ENCODE measurements at places on chromosomes 7 and 10. TPM values are rescaled to one million over a fixed set of nuclear protein-coding genes. Genes with fewer than 3 reads are reported as not detected.

DNA sequence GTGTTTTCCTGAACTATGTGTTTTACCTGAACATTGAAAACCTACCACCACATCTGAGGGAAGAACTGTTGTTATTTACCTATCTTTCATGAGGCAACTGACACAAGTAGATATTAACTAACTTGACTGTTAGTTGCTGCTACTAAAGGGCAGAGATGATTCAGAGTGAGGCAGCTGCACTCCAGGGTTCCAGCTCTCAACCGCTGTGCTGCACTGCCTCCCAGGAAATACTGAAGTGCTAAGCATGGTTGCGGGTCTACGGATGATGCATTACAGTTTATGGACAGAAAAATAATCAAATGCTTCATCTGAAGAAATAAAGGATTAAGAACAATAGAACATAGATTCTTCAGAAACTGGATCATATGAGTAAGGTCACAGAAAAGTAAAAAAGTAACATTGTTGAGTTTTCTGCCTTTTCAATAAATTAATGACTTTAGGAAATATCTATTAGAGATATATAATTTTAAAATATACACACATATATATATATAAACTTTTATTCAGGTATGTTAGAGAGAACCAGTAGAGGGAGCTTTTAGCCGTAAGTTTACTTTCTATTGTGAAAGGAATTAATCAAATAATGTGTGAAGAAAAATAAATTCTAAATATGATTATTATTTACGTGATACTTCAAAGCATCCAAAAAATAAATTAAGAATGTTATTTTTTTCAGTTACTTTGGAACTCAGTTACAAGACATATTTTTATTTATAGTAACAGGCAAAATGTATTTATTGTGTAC, 620.0 kb downstream of the CNTNAP2 start:
- no peaks in the 10 kb centered on the region for H3K27me3 ChIP-seq
- no peak overlapping the region for H3K4me3 ChIP-seq
- H3K36me3 ChIP-seq = no peaks in the 10 kb centered on the region
- no peak overlapping the region for H3K27ac ChIP-seq
- DNase-seq = no peak
- no peaks in the 10 kb centered on the region for H3K4me1 ChIP-seq

DNA sequence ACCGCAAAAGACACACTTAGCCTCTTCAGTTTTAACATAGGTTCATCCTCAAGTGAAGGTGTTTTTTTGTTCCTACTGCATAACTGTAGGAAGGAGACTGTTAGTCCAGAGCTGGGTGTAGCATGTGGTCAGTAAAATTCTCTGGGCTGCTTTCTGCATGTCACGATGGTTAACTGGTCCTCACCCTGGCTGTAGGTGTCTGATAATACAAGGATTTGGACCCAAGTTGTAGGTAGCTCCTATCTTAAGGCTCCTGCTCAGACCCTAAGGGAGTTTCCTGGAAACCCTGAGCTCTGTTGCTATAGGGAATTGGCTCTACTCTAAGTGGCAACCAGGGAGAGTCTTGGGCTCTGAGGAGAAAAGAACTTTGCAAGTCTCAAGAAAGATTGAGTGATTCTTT, 112.9 kb downstream of the SAMD9 start:
- H3K4me1 ChIP-seq = no peaks in the 10 kb centered on the region
- H3K27me3 ChIP-seq = peaks cover 13% of the 10 kb centered on the region
- H3K36me3 ChIP-seq = no peaks in the 10 kb centered on the region
- H3K27ac ChIP-seq = no peak overlapping the region
- H3K4me3 ChIP-seq = no peak overlapping the region

- peaks cover 2% of the 10 kb centered on the region for H3K4me1 ChIP-seq
- H3K36me3 ChIP-seq = no peaks in the 10 kb centered on the region
- no peak for DNase-seq
- H3K4me3 ChIP-seq = no peak overlapping the region
- H3K27me3 ChIP-seq = peaks cover 30% of the 10 kb centered on the region
Observed at GRCh38 chr10:2924431-2924830, 142.9 kb upstream of the PFKP start.

GRCh38 chr7:36116347-36117202, 36.5 kb upstream of the EEPD1 start:
- no peak overlapping the region for H3K4me3 ChIP-seq
- H3K27me3 ChIP-seq = no peaks in the 10 kb centered on the region
- DNase-seq = peak; percentile 18
- H3K36me3 ChIP-seq = no peaks in the 10 kb centered on the region
- peaks cover 9% of the 10 kb centered on the region for H3K4me1 ChIP-seq
- H3K27ac ChIP-seq = peak overlapping the region; percentile 70

DNA sequence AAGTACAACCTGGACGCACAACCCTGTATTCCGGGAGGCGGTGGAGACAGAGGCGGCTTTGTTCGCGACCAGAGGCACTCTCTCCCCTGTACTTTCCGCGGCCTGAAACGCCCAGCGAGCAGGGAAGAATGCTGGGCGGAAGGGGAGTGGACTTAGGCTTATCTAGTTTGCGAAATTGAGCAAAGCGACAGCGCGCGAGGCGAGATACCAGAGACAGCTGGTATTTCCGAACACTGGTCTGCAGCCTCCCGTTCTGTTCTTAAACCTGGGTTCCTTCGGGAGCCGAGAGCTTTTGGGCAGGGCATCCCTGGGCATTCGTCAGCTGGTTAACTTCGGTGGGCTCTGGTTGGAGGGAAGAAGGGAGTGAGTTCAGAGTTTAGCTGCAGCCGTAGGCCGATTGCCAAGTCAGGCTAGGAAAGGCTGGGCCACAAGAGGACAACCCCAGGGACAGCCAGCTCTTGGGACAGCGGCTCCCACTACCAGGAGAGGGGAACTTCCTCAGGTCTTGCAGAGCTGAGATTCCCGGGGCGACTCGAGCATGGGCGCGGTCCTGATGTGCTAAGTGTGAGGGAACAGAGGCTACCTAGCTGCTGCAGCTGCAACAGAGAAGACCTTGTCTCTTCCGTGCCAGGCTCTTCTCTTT, 3.9 kb downstream of the HMX3 start:
- peaks cover 17% of the 10 kb centered on the region for H3K4me1 ChIP-seq
- H3K27me3 ChIP-seq = peaks cover 85% of the 10 kb centered on the region
- peak overlapping the region; percentile 92 for H3K27ac ChIP-seq
- no peaks in the 10 kb centered on the region for H3K36me3 ChIP-seq
- DNase-seq = no peak
- peak overlapping the region; percentile 66 for H3K4me3 ChIP-seq

DNA sequence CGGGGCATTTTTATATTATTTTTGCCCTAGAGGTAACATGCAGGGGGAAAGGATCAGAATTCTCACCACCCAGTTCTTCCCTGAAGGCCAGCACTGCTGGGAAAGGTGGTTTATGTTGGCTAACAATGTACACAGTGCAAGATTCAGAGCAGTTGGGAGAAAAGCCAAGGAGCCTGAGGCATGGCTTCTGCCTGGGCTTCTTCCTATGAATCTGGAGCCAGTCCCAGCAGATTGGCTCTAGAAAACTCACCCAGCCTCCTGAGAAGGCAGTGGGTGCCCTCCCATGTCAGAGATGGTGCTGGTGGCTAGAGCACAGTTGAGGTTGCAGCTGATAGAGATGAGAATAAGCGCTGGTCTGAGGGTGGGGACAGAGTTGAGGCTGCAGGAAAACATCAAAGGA, 44.7 kb upstream of the GPR26 start:
- no peak overlapping the region for H3K4me3 ChIP-seq
- DNase-seq = no peak
- no peaks in the 10 kb centered on the region for H3K36me3 ChIP-seq
- no peaks in the 10 kb centered on the region for H3K4me1 ChIP-seq
- peaks cover 37% of the 10 kb centered on the region for H3K27me3 ChIP-seq
- H3K27ac ChIP-seq = no peak overlapping the region

DNA sequence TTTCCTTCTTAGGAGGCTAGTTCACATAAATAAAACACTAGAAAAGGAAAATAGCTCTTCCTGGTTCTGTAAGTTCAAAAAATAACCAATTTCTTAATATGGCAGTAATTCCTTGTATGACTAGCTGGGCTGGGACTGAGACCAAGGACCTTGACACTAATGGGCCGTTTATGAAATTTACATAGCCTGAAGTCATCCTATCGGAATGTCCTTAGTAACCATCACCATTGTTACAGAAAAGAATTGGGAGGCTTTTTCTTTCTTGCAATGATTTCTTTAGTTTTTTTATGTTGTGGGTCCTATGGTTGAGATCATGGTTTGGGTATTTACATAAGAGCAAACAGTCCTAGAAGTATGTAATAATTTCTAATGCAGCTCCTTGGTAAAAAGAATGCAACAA, 87.1 kb upstream of the HDAC9 start:
- no peaks in the 10 kb centered on the region for H3K36me3 ChIP-seq
- H3K27ac ChIP-seq = no peak overlapping the region
- no peaks in the 10 kb centered on the region for H3K27me3 ChIP-seq
- H3K4me1 ChIP-seq = peaks cover 2% of the 10 kb centered on the region
- no peak for DNase-seq

DNA sequence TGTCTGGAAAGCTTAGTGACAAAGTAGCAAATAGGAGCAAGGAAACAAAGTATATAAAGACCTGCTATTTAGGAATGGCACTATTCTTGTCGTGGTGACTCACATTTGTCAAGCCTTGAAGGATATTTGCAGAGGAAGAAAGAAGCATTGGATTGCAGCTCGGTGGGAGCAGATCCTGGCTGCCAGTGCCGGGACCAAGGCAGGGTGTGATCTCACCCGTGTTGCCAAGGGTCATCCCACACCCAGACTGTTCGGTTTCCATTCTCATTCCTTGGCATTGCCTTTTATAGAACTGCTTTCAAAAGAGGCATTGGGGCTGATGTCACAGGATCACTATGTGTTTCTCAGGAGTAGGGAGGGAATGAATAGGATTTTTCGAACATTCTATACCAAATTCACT, 176.2 kb downstream of the GALNT17 start:
- no peaks in the 10 kb centered on the region for H3K36me3 ChIP-seq
- peaks cover 2% of the 10 kb centered on the region for H3K4me1 ChIP-seq
- H3K27me3 ChIP-seq = no peaks in the 10 kb centered on the region
- no peak overlapping the region for H3K4me3 ChIP-seq
- DNase-seq = no peak

GRCh38 chr7:2071133-2071832, 161.5 kb downstream of the MAD1L1 start:
- no peaks in the 10 kb centered on the region for H3K36me3 ChIP-seq
- H3K27ac ChIP-seq = no peak overlapping the region
- no peak overlapping the region for H3K4me3 ChIP-seq
- no peak for DNase-seq

DNA sequence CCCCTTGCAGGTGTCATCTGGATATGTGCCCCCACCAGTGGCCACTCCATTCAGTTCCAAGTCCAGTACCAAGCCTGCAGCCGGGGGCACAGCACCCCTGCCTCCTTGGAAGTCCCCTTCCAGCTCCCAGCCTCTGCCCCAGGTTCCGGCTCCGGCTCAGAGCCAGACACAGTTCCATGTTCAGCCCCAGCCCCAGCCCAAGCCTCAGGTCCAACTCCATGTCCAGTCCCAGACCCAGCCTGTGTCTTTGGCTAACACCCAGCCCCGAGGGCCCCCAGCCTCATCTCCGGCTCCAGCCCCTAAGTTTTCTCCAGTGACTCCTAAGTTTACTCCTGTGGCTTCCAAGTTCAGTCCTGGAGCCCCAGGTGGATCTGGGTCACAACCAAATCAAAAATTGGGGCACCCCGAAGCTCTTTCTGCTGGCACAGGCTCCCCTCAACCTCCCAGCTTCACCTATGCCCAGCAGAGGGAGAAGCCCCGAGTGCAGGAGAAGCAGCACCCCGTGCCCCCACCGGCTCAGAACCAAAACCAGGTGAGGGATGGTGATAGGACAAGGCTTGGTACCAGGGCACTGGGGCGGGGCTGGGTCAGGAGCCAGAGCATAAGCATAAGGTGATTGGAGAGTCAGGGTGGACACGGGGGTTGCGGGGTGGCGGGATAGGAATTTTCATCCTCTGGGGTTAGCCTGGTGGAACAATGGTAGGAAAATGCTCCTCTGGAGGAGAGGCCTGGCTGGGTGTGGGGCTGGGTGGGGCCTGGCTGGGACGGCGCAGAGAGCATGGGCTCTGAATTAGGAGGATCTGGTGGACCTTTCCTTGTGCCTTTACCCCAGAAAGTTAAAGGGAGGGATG, 1.9 kb downstream of the ZYX start:
- H3K4me1 ChIP-seq = peaks cover 19% of the 10 kb centered on the region
- no peak overlapping the region for H3K27ac ChIP-seq
- DNase-seq = no peak
- peak overlapping the region; percentile 72 for H3K4me3 ChIP-seq
- H3K36me3 ChIP-seq = no peaks in the 10 kb centered on the region

GRCh38 chr10:23981520-23982309, 227.2 kb upstream of the KIAA1217 start:
- H3K4me3 ChIP-seq = no peak overlapping the region
- H3K36me3 ChIP-seq = no peaks in the 10 kb centered on the region
- no peaks in the 10 kb centered on the region for H3K27me3 ChIP-seq
- peaks cover 20% of the 10 kb centered on the region for H3K4me1 ChIP-seq
- DNase-seq = no peak

GRCh38 chr7:110881721-110882120, 209.2 kb upstream of the LRRN3 start:
- H3K27me3 ChIP-seq = no peaks in the 10 kb centered on the region
- no peaks in the 10 kb centered on the region for H3K36me3 ChIP-seq
- no peak overlapping the region for H3K27ac ChIP-seq

- H3K36me3 ChIP-seq = no peaks in the 10 kb centered on the region
- DNase-seq = no peak
- peaks cover 7% of the 10 kb centered on the region for H3K4me1 ChIP-seq
- H3K4me3 ChIP-seq = no peak overlapping the region
Observed at GRCh38 chr10:88926566-88927415, 25.8 kb downstream of the ACTA2 start.

- H3K27ac ChIP-seq = no peak overlapping the region
- peaks cover 45% of the 10 kb centered on the region for H3K27me3 ChIP-seq
- DNase-seq = no peak
- H3K36me3 ChIP-seq = no peaks in the 10 kb centered on the region
- peaks cover 4% of the 10 kb centered on the region for H3K4me1 ChIP-seq
Observed at GRCh38 chr7:128940494-128941322, 3.0 kb downstream of the IRF5 start.

DNA sequence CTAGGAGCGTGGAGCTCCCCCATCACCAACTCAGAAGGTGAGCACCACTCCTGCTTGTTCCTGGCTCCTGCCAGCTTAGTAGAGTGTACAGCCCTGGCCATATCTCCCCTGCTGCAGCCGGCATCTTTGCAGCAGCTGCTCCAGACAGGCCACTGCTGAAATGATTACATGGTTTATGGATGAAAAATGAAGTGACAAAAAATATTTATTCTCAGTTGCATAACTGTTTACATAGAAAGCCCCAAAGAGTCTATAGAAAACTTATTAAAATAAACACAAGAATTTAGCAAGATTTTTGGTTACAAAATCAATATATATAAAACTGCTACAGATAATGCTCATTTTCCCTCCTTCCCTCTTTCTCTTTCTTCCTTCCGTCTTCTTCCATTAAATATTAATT, 27.2 kb downstream of the C10orf67 start:
- peaks cover 13% of the 10 kb centered on the region for H3K27me3 ChIP-seq

The TRPV6 gene
- 5.7 TPM for total RNA-seq

The KNDC1 gene
- total RNA-seq = 11.0 TPM

The SPDYE6 gene
- total RNA-seq = not detected

The GJD4 gene
- total RNA-seq = 0.24 TPM
